ENCODE measurements at places on chromosomes 2 and 18.
A peak's percentile ranks its signal among the peaks of the same experiment; 100 is the strongest.

- H3K4me1 ChIP-seq: no peaks in the 10 kb centered on the region
- no peaks in the 10 kb centered on the region for H3K36me3 ChIP-seq
- H3K27me3 ChIP-seq: no peaks in the 10 kb centered on the region
- no peak for DNase-seq
These were observed 311.6 kb upstream of the CDH7 start for GRCh38 chr18:65439188-65439587.

DNA sequence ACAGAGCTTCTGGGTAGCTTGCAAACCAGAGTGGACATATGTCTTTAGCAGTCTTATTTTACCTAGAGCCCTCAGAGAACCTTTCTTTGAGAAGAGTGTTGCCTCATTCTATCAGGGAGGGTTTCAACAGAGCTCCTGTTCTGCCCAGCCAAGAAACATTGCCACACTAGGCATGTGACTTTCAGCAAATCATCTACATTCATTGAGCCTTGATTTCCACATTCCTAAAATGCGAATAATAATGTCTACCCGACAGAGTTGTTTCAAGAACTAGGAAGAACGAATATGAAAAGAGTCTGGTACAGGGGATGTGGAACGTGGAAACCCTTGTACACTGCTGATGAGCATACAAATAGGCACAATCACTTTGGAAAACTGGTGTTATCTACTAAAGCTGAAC is 7.8 kb upstream of the PRKAG3 start:
- H3K27me3 ChIP-seq: peaks cover 63% of the 10 kb centered on the region
- no peak overlapping the region for H3K4me3 ChIP-seq
- no peaks in the 10 kb centered on the region for H3K4me1 ChIP-seq
- no peaks in the 10 kb centered on the region for H3K36me3 ChIP-seq
- no peak for DNase-seq
- H3K27ac ChIP-seq: no peak overlapping the region

- H3K27me3 ChIP-seq: no peaks in the 10 kb centered on the region
- H3K4me3 ChIP-seq: no peak overlapping the region
- H3K36me3 ChIP-seq: no peaks in the 10 kb centered on the region
- DNase-seq: no peak
These were observed 268.2 kb upstream of the FBXO11 start for GRCh38 chr2:48174503-48174902.

DNA sequence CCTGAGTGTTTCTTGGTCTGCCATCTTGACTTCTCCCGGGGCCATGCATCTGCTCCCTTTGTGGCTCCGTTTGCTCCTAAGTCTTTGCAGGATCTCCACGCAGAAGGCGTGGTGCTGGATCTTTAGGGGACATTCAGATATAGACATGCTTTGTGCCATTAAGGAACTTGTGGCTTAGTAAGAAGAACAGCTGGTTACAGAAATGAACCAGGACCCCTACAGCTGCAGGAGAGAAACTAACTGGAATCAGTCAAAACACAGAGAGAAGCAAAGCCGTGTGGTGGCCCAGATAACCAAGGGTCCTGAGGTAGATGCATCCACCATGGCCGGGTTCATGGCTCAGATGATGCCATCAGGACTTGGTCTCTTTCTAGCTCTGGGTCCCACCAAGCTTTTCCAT is 97.6 kb downstream of the SH3RF3 start:
- H3K4me1 ChIP-seq: peaks cover 30% of the 10 kb centered on the region
- peaks cover 1% of the 10 kb centered on the region for H3K36me3 ChIP-seq
- no peaks in the 10 kb centered on the region for H3K27me3 ChIP-seq
- DNase-seq: no peak

- no peaks in the 10 kb centered on the region for H3K36me3 ChIP-seq
- no peak overlapping the region for H3K27ac ChIP-seq
- H3K4me1 ChIP-seq: peaks cover 7% of the 10 kb centered on the region
- no peak for DNase-seq
- H3K27me3 ChIP-seq: no peaks in the 10 kb centered on the region
These were observed 410.3 kb downstream of the LRATD1 start for GRCh38 chr2:15042801-15043217.

DNA sequence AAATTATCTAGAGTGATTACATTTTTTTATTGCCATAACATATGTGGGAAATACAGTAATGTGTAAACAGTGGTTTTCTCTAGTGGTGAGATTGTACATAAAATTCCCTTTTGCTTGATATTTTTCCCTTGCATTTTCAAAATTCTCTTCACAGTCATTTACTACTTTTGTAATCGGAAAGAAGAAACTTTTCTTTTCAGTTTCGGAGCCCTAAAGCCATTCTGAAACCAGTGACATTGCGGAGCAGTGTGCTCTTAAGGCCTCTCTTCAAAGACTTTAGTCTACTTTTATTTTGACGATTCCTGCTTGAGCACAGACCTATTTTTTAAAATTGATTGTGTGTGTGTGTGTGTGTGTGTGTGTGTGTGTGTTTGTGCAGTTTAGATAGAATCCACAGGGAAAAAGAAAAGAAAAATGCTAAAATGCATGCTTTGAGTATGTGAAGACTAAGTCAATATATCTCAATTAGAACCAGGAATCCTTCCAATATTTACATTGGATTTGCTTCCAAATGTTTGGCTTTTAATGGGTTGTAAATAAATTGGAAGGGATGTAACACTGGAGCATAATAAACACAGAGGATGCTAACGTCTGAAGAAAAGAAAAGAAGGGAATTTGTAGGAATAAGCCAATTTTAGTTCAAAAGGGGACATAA is 357.4 kb downstream of the RND3 start:
- H3K27me3 ChIP-seq: no peaks in the 10 kb centered on the region
- H3K4me3 ChIP-seq: no peak overlapping the region
- no peaks in the 10 kb centered on the region for H3K36me3 ChIP-seq
- H3K4me1 ChIP-seq: peaks cover 4% of the 10 kb centered on the region
- H3K27ac ChIP-seq: no peak overlapping the region

GRCh38 chr2:163573652-163574051 is 162.2 kb downstream of the FIGN start:
- no peak for DNase-seq
- H3K4me3 ChIP-seq: no peak overlapping the region
- H3K27me3 ChIP-seq: no peaks in the 10 kb centered on the region

GRCh38 chr2:216526939-216527338 is 28.3 kb downstream of the RPL37A start:
- H3K4me3 ChIP-seq: no peak overlapping the region
- no peaks in the 10 kb centered on the region for H3K4me1 ChIP-seq
- DNase-seq: no peak
- peaks cover 3% of the 10 kb centered on the region for H3K36me3 ChIP-seq
- H3K27me3 ChIP-seq: no peaks in the 10 kb centered on the region

- H3K4me3 ChIP-seq: no peak overlapping the region
- no peaks in the 10 kb centered on the region for H3K4me1 ChIP-seq
- no peak for DNase-seq
- no peaks in the 10 kb centered on the region for H3K36me3 ChIP-seq
- H3K27me3 ChIP-seq: no peaks in the 10 kb centered on the region
These were observed 235.6 kb upstream of the MYT1L start for GRCh38 chr2:2566396-2567323.

DNA sequence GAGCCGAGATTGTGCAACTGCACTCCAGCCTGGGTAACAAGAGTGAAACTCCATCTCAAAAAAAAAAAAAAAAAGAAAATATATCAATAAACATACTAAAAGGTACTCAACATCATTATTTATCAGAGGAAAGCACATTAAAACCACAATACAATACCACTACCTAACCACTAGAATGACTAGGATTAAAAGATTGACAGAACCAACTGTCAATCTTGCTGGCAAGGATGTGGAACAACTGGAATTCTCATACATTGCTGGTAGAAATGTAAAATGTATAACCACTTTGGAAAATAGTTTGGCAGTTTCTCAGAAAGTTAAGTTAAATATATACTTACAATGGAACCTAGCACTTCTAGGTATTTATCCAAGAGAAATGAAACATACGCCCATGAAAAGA is 88.6 kb downstream of the B3GNT2 start:
- H3K27ac ChIP-seq: no peak overlapping the region
- H3K4me1 ChIP-seq: peaks cover 19% of the 10 kb centered on the region
- no peaks in the 10 kb centered on the region for H3K27me3 ChIP-seq
- DNase-seq: no peak

GRCh38 chr2:218883491-218884490 is 3.1 kb downstream of the WNT10A start:
- DNase-seq: no peak
- no peak overlapping the region for H3K27ac ChIP-seq
- H3K27me3 ChIP-seq: peaks cover 10% of the 10 kb centered on the region
- peaks cover 39% of the 10 kb centered on the region for H3K4me1 ChIP-seq

GRCh38 chr2:165701147-165701546 is 92.9 kb downstream of the GALNT3 start:
- no peak overlapping the region for H3K27ac ChIP-seq
- no peak for DNase-seq
- no peaks in the 10 kb centered on the region for H3K4me1 ChIP-seq
- H3K4me3 ChIP-seq: no peak overlapping the region
- H3K27me3 ChIP-seq: no peaks in the 10 kb centered on the region
- H3K36me3 ChIP-seq: no peaks in the 10 kb centered on the region

GRCh38 chr2:1986598-1986997 is 242.3 kb upstream of the PXDN start:
- H3K4me3 ChIP-seq: no peak overlapping the region
- no peak overlapping the region for H3K27ac ChIP-seq
- peaks cover 25% of the 10 kb centered on the region for H3K27me3 ChIP-seq

- H3K4me1 ChIP-seq: peaks cover 13% of the 10 kb centered on the region
- DNase-seq: no peak
- no peaks in the 10 kb centered on the region for H3K36me3 ChIP-seq
- no peaks in the 10 kb centered on the region for H3K27me3 ChIP-seq
These were observed 4.3 kb upstream of the NCOA1 start for GRCh38 chr2:24486636-24487205.

DNA sequence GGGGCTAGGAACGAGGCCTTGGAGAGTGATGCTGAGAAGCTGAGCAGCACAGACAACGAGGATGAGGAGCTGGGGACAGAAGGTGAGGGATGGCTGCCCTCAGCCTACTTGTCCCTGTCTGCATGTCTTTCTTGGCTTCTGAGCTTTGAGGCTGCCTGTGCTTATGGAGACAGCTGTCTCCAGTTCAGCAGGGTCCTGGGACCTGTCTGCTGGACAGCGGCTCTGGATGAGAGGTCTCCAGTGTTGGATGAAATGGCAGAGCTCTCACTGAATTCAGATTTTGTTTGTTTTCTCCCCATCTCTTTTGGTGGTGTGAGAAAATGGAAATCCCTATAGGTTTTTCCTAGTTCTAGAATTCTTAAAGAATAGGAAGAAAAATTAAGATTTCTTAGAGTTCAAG is 54.8 kb downstream of the NTSR2 start:
- H3K36me3 ChIP-seq: no peaks in the 10 kb centered on the region
- H3K27ac ChIP-seq: no peak overlapping the region
- DNase-seq: no peak
- H3K4me3 ChIP-seq: no peak overlapping the region
- no peaks in the 10 kb centered on the region for H3K4me1 ChIP-seq

DNA sequence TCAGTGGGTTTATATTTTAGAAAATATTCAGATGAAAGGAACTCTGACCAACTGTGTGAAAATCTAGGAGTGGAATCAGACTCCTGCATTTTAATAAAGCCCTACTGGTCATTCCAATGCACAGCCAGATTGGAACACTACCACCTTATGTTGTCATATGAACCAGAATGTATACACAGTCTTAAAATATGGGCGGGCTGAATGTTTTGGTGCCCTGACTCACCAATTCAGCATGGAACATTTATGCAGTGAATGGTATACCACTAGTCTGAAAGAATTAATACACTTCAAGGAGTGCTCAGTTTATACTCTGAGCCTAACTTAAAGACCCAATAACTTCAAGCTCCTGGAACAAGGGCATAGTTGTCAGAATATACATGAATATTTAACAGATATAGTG is 280.9 kb upstream of the TCF4 start:
- no peaks in the 10 kb centered on the region for H3K36me3 ChIP-seq
- H3K4me3 ChIP-seq: no peak overlapping the region
- no peaks in the 10 kb centered on the region for H3K4me1 ChIP-seq
- H3K27me3 ChIP-seq: no peaks in the 10 kb centered on the region
- H3K27ac ChIP-seq: no peak overlapping the region

DNA sequence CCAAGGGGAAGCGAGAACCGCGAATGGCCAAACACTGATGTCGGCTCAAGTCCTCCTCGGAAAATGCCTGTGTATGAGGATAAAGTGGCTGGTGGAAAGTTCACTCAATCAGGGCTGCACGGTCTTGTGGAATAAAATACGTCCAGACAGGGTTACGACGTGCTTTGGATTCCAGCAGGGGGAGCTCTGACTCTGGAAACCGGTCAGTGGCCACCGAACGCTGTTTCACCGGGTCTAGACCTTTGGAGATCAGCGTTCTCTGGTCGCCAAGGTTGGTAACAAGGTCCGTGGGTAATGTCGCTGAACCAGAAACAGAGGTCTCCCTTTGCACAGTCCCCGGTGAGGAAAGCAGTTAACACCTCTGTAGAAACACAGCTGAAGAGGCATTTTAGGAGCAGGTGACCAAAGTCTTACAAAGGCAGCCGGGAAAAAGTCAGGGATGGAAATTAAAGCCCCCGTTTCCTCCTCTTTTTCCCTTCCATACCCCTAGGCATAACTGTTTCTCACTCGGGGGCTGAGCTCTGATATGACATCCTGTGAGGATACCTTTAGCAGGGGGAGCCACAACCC is 47.8 kb downstream of the CDCA7 start:
- no peak overlapping the region for H3K27ac ChIP-seq
- peak; percentile 63 for DNase-seq
- no peaks in the 10 kb centered on the region for H3K36me3 ChIP-seq
- no peak overlapping the region for H3K4me3 ChIP-seq
- peaks cover 8% of the 10 kb centered on the region for H3K4me1 ChIP-seq
- H3K27me3 ChIP-seq: peaks cover 67% of the 10 kb centered on the region

GRCh38 chr18:61607867-61608266 is 274.6 kb downstream of the CDH20 start:
- H3K27ac ChIP-seq: no peak overlapping the region
- no peaks in the 10 kb centered on the region for H3K36me3 ChIP-seq
- no peaks in the 10 kb centered on the region for H3K4me1 ChIP-seq
- peaks cover 40% of the 10 kb centered on the region for H3K27me3 ChIP-seq
- DNase-seq: no peak
- H3K4me3 ChIP-seq: no peak overlapping the region

GRCh38 chr2:18402-19271 is 27.7 kb downstream of the FAM110C start:
- H3K4me3 ChIP-seq: no peak overlapping the region
- no peaks in the 10 kb centered on the region for H3K4me1 ChIP-seq

Data from activated naive CD8-positive, alpha-beta T cell treated with anti-CD3 and anti-CD28 coated beads for 36 hours (primary cell).